ENCODE measurements at places on chromosomes 16 and 17.

- no peak for DNase-seq
Observed at GRCh38 chr17:41153856-41154255, 4.2 kb upstream of the KRTAP4-5 start.

DNA sequence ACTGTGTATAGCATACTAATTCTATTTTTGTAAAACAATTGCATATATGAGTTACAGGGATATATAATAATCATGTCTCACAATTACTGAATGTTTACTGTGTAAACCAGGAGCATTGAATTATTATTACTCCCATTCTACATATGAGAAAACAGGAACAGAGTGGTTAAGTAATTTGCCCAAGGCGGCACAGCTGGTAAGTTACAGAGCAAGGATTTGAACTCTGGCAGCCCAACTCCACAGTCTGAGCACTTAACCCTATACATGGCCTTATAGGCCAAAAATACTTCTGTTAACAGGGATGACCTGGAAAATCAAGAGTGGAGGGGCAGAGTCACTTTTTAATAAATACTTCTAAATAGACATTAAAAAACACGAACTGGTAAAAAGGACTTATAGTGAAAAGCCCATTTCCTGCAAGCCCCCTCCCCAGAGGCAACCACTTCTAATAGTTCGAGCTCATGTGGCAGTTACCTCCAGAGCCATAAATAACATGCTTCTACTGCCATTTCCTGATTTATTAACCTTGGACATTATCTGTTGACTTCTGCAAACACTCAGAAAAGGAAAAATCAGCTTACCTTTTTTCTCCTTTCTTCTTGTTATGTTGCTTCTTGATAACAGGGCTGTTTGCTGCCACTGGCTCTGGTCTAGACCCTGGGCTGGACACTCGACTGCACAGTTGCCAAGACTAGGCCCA lies 22.1 kb upstream of the ADGRG1 start:
- DNase-seq = no peak

DNA sequence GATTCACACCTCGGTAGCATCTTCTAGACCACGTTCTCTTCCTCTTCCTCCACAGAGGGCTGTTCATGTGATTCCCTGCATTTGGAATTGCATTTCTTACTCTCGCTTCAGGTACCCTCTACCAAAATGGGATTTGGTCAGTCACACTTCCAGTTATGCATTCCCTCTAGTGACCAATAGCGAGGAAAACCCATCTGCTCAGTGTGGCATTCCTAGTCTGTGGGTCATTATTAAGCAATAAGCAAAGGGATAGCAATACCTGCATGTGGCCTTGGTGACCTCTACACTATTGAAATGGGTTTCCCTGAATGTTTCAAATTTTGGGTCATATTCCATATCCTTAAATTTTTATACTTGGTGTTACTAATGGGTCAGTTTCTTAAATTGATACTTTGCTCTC lies 401 bp upstream of the KRTAP4-5 start:
- DNase-seq = no peak

- DNase-seq = no peak
Observed at GRCh38 chr16:80046848-80047247, 446.3 kb upstream of the MAF start.

DNA sequence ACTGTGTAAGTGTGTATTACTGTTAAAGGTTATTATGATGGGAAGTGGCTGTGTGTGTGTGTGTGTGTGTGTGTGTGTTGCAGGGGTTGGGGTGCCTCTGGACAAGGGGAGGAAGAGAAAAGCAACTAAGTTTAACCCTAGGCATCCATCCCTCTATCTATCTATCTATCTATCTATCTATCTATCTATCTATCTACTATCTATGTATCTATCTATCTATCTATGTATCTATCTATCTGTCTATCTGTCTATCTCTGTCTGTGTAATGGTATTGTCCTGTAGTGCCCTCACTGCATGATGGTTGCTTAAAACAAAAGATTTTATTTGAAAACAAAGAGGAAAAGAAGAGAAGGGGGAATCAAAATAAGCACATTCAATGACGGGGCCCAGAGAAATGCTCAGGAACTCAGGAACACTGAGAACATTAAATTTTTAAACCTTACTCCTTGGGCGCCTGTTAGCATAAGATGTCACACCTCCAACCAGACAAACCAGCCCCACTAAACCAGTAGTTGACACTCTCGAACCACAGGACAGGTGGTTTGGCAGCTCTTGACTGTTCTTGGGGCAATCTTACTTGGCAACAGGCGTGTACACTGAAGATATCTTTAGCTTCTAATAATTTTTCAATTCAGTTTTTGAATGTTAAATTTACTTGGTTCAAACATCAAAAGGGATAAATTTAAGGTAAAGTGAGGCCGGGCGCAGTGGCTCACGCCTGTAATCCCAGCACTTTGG lies 5.1 kb upstream of the RPL26 start:
- no peak for DNase-seq

DNA sequence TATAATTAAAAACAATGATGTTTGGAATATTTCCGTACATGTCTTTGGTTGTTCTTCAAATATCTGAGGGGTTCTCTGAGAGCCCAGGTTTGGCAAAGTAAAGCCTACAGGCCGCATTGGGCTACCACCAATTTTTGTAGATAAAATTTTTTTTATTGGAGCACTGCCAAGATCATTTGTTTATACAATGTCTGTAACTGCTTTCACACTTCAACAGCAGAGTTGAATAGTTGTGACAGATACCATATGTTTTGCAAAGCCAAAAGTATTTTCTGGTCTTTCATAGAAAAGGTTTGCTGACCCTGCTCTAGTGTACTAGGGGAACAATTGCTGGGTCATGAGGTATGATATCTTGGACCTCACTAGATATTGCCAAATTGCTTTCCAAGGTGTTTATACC lies 10.5 kb downstream of the PPM1D start:
- DNase-seq = no peak

DNA sequence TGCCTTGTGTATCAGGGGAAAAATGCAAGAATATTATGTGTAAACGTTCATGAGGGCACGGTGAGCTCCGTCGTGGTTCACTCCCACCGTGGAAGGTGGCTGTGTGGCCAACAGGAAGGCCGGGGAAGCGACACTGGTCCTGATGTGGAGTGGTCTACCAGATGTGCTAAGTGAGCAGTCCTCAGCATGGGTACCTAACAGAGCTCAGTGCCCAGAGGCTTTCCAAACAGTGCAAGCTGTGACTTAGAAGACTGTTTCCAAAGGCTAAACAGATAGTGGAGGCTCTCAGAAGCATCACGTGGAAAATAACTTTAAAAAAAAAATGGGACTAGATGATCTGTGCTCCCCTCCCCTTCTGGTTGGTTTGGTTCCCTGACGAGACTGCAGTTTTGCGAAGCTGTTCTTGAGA lies 199.3 kb upstream of the CHMP6 start:
- DNase-seq = no peak

DNA sequence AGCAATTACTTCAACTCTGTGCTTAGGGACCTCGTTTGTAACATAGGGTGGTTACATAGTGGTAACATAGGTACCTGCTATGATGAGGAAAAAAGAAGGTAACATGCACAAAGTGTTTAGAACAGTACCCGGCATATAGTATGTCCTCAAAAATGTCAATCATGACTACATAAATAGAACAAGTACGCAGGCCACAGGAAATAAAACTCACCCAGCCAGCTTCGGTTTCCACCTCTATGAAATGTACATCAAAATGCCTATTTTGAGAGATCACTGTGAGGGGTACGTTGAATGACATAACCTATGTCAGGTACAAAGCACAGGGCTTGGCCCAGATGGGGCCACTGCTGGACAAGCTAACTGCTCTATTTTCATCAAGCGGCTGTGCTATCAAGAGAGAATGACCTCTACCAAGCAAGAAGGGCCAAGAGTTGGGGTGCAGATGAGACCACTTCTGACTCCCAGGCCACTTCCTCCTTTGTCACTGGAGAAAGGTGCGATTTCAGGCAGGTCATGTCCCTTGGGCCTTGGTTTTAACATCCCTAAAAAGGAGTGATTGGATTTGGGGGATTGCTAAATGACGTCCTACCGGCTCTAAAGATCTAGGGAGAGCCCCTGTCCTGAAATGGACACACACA lies 45.4 kb downstream of the WSB1 start:
- no peak for DNase-seq

DNA sequence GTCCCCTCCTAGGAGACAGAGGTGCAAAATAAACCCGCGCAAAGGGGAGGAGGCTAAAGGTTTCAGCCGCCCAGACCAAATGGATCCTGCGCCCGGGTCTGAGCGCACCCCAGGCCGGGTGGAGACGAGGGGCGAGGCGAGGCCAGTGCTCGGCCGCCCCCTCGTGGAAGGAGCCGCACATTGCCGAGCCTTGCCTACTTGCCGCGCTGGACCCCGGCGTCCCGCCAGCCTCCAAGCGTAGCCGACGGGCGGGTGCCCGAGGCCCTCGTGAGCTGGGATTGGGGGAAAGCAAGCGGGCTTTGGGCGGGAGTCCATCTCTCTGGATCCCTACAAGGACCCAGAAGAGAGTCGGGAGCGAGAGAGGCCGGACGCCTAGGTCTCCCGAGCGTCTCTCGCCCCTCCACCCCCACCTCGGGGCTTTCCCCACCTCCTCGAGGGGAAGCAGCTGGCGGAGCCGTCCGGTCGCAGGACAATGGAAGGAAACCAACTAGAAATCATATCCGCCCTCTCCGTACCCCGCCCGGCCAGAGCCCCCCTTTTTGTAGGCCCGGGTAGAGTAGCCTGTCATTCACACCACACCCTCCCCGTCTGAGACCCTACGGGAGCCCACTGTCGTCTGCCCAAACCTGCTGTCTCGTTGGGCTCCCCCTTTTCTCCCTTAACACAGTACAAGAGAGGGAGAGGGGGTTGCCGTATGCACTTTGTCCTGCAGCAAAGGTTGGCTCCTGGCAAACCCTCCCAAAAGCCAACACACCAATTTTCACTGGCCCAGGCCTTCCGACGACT lies 664 bp upstream of the BCL6B start:
- DNase-seq = peak; percentile 72

DNA sequence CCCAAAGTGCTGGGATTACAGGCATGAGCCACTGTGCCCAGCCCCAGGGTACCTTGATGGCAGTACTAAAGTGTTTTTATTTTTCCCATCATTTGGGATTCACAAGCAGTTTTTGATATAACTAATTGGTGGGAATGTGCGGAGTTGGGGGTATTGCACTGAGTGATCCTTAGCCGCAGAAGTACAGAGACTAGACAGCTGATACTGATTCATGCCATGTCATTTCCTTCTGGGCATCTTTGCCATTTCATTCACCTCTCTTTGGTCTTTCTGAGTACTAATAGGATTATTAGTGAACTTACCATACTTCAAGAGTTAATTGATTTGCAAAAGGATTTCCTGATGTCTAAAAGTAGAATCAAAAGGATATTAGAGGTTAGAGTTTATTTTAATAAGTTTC lies 9.7 kb downstream of the NMT1 start:
- no peak for DNase-seq

DNA sequence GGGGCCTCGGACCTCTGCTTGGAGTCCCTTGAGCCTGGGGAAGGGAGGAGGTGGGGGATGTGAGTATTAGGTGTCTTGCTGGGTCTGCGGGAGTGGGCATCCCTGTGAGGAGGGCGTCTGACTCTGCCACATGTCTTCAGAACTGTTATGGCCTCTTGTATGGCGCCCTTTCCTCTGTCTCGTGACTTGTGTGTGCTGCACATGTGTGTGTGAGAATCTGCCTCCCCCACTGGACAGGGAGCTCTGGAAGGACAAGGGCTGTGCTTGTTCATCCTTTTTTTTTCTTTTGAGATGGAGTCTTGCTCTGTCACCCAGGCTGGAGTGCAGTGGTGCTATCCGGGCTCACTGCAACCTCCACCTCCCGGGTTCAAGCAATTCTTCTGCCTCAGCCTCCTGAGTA lies 33.4 kb downstream of the ARHGAP23 start:
- DNase-seq = no peak

DNA sequence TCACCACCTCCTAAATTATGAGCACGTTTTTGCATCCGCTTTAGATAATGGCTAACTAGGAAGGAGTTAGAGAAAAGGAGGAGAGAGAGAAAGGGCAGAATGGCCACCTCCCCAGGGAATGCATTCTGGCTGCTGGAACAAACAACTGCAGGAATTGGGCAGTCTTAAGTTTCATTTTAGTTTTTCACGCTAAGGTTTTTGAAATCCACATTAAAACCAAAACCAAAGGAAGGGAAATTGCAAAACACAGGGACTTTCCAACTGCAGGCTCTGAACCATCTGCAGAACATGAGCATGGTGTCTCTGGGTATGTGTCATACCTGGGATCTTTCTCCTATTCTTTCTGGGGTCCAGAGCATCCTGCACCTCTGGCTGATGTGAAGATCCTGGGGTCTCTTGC lies 12.1 kb upstream of the CCL8 start:
- no peak for DNase-seq

GRCh38 chr17:14302091-14302430 lies 1.2 kb downstream of the HS3ST3B1 start:
- DNase-seq = peak; percentile 46

DNA sequence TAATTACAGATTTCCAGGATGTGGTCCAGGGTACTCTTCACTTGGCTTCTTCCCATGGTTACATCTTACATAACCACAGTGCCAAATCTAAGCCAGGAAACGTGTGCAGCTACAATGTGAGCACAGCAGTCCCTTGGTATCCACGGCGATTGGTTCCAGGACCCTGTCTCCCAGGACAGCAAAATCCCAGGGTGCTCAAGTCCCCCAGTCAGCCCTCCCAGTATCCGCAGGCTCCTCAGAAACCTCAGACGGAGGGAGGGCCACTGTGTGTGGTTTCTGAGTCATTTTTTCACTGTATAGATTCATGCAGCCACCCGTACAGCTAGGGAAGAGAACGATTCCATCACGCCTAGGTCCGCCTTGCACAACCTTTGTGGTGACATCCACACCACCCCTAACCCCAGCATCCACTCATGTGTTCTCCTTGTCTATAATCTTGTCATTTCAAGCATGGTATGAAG lies 11.1 kb upstream of the ATP2C2 start:
- no peak for DNase-seq

DNA sequence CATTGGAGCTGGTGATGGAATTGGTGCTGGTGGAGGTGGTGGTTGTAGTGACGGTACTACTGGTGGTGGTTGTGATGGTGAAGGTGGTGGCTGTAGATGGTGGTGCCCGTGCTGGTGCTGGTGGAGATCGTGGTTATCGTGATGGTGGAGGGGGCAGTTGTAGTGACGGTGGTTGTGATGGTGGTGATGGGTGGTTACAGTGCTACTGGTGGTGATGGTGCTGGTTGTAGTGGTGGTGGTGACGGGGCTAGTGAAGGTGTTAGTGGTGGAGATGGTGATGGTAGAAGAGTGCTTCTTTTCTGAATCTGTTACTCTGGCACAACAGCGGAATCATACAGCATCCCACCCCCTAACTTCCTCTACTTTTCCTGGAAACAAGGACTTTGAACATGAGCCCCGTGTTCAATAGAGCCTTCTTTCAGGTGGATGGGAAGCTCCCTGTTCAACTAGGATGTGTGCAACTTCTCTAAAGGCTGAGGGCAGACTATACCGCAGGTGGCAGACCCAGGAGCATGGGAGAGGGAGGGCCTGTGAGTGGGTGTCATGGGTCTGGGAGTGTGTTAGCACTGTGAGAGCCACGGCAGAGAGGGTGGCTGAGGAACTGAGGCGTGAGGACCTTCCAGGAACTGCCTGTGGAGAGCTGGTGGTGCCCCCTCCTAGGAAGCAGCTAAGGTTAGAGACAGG lies 8.2 kb downstream of the TBX21 start:
- no peak for DNase-seq
